ENCODE measurements at places on chromosomes 13 and 19. TPM values are rescaled to one million over a fixed set of nuclear protein-coding genes. Genes with fewer than 3 reads are reported as not detected.

DNA sequence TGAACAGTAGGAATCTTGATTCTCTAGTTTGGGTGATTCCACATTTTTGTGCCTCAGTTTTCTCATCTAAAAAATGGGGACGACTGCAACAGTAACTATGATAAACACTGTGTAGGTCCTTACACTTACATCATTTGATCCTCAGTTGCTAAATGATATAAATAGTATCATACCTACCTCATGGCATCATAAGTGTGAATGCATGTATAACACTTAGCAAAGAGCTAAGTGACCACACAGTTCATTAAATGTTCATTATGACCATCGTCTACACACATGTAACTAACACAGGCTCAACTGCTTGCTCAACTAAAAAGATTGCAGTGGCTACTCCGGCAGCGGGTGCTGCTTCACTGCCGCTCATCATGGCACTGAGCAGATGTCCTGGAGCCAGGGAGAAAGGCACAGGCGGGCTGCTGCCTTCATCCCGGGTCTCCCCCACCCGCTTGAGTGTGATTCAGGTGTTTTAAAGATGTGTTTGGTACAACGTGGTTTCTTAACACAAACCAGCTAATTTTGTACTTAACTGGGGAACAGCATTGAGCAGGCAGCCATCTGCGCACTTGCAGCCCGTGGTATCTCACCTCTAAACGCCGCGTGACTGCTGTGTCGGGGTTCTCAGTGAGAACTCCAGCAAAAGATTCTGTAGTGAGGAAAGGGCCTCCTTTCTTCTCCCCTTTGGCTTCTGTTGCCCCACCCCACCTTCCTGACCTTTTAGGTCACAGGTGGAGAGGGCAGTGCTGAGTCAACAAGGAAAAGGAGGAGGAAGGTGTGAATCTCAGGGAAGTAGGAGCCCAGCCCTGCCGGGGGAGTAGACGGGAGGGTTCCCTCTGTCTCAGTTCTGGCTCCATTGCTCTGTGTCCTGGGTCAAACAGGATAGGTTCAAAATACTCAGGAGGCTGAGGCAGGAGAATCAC, 11.7 kb upstream of the ACTN4 start:
- no peak for DNase-seq

DNA sequence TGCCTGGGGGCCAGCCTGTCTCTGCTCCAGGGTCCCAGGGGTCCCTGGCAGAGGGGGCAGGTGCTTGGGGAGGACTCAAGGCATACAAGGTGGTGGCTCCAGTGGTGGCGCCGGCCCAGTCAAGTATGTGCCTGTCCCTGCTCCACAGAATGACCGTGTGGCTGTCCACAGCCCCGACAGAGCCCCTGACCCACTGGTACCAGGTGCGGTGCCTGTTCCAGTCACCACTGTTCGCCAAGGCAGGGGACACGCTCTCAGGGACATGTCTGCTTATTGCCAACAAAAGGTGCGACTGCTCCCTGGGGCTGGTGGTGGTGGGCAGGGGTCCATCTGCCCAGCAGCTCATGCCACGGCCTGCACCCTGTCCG, 8.2 kb downstream of the YIPF2 start:
- no peak for DNase-seq

- no peak for DNase-seq
These were observed 24.9 kb upstream of the WDR18 start for GRCh38 chr19:958967-959855.

The NALCN gene
- 0.04 TPM for total RNA-seq

The KIR2DL4 gene
- total RNA-seq: not detected

GRCh38 chr13:29955137-29955650, 104.8 kb upstream of the UBL3 start:
- no peak for DNase-seq

Measured in Karpas-422 (cell line).